ENCODE measurements at places on chromosomes 16 and 17.

DNA sequence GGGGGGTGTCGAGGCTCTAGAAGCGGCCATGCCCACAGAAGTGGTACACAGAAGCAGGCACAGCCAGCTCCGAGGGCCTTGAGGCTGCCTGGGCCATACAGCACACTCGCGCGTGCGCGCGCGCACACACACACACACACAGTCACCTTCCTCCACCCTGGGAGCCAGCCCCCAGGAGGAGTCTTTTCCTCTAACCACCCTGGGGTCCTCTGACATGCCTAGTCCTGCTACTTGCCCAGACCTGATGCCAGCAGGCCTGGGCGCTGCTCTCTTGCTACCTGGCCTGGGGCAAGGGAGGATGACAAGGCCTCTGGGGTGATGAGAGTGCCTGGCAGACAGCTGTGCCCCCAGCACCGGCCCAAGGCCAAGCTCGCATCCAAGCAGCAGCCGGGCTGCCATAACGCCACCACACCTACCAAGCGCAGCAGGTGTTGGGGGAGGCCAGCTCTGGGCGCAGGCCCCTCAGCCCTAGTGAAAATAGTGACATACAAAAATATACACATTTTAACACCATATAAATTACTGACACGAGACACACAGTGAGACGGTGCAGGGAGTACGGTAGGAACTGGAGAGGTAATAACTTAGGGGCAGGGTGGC, 41.1 kb downstream of the TSC2 start:
- no peak for DNase-seq

GRCh38 chr17:40824015-40824832, 1.8 kb upstream of the KRT10 start:
- DNase-seq: no peak

DNA sequence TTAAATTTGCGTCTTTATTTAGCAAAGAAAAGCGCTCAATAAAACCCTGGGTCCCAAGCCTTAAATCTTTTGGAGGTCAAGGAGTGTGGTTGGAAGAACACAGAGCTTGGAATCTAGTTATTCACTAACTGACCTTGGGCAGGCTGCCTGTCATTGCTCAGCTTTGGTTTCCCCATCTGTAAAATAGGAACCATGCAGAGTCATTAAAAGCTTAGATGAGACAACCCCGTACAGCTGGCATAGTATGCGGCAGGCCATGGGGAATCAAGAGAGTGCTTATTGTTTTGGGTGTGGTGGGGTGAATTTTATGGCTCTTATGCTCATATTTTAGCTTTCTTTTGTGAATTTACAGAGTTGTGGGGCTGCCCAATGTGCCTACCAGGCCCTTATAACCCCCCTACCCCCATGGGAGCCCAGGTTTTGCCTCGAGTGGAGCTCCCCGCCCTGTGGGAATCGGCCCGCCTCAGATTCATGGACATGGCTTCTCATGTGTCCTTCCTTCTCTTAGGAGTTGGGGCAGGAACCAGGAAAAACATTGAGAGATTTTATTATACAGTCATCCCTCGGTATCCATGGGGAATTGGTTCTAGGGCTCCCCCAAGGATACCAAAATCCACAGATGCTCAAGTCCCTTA, 113.5 kb downstream of the CLEC16A start:
- no peak for DNase-seq

DNA sequence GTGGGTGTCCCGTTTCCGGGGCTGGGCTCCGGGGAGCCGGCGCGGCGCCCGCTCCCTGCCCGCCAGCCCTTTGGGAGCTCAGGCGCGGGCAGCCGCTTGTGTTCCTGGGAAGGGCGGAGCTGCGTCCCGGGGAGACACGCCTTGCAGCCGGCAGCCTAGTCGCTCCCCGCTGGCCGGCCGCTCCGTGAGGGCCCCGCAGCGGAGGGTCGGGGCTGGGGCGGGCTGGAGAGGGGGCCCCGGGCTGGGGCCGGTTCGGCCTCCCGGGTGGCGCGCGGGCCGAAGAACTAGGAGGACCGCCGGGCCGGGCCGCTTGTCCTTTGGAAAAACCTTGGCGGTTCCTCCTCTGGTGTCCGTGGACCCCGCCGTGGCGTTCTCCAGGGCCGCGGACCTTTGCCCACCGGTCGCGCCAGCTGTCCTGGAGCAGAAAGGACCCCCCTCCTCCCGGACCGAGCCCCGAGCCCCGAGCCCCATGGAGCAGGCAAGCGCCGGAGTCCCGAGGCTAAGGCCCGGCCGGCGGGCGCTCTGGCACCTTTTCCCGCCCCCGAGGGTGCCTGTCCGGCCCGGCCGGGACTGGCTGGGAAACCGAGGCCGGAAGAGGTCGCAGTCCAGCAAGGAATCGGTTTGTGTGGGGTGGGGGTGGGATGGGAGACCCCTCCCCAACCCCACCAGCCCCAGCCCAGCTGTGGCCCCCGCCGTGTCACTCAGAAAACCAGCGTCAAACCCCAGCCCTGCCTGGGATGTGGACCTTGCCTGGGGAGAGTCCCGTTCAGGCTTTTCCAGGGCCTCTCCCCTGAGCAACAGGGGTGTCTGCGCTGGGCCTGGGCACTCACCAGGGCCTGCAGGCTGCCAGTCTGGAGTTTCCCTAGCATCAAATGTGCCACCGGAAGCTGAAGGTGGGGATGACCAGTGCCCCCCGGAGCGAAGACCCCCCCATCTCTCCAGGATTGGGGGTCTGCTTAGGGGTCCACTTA, 6.8 kb upstream of the TBC1D3B start:
- no peak for DNase-seq

DNA sequence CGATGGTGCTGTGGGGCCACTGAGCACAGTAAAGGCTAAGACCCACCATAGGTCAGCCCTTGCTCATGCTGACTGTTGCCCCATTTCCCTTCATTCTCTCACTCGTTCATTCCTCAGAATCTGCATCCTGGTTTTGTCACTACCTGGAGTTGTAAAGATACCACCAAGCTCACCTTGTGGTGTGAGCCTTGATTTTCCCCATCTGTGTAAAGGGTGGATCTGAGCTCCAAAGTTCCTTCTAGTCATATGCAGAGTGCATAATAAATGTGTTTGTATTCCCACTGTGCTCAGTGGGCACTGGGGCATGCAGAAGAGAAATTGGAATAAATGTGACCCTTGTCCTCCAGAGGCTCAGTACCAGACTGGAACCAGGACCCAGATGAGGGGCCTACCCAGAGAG, 35.2 kb upstream of the MEOX1 start:
- no peak for DNase-seq

DNA sequence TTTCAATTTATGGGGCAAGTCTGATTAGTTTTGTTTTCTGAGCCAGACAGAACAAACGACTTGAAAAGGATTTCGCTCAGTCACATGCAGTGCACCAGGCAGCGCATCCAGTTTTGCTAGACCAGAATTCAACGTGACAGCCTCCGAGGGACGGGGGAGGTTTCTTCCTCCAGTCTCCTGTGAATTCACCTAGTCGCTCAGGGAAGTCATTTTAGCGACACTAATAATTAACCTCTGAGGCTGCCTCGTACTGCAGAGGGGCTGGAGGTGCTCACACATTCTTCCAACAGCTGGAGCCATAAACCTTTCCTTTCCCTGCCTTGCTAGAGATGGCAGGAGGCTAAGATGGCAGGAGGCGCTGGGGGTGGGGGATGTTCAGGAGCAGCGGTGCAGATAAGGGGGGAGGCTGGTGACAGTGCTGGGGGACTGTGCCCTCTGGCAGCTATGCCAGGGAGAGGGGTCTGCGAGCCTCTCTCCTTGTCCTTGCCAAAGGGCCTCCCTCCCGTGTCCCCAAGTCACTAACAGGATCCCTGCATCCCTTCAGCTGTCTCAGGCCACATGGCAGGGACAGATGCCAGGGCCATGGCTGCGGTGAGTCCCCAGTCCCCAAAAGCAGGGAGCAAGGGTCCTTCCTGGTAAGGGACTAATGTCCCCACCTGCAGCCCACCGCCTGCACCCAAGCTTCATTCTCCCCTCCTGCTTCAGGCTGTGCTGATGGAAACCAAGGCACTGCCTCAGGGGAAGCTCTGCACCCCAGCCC, 24.0 kb downstream of the MXRA7 start:
- no peak for DNase-seq

DNA sequence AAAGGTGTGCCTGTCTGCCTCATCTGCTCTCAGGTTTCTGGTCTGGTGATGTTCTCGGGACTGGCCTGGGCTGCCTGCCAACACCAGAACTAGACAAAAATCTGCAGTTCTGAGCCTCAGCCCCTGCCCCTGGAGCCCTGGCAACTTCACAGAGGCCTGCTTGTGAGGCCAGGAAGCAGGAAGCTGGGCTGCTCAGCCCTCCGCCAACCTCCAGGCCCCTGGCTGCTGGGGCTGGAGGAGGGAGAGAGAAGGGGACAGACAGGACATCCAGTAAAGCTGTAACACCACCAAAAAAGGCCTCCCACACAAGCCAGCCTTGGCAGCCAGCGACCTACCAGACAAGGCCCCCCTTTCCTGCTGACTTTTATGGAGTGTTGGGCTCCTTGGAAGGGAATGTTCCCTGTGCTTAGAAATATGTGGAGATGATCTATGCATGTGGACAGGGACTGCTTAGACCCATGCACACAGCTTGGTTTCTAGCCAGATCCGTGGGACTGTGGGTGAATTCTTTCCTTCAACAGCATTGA, 157.6 kb downstream of the XYLT1 start:
- DNase-seq: no peak

- DNase-seq: peak; percentile 53
Measured at GRCh38 chr16:85554889-85555718, 58.0 kb upstream of the GSE1 start.

DNA sequence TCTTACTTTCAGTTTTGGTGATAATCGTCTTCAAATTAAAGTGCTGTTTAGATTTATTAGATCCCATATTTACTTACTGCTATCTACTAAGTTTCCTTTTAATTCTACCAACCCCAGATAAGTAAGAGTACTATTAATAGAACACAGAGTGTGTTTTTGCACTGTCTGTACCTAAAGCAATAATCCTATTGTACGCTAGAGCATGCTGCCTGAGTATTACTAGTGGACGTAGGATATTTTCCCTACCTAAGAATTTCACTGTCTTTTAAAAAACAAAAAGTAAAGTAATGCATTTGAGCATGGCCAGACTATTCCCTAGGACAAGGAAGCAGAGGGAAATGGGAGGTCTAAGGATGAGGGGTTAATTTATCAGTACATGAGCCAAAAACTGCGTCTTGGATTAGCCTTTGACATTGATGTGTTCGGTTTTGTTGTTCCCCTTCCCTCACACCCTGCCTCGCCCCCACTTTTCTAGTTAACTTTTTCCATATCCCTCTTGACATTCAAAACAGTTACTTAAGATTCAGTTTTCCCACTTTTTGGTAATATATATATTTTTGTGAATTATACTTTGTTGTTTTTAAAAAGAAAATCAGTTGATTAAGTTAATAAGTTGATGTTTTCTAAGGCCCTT, 56.8 kb downstream of the HLF start:
- no peak for DNase-seq

- no peak for DNase-seq
Measured at GRCh38 chr17:69820876-69821473, 254.1 kb upstream of the KCNJ16 start.

DNA sequence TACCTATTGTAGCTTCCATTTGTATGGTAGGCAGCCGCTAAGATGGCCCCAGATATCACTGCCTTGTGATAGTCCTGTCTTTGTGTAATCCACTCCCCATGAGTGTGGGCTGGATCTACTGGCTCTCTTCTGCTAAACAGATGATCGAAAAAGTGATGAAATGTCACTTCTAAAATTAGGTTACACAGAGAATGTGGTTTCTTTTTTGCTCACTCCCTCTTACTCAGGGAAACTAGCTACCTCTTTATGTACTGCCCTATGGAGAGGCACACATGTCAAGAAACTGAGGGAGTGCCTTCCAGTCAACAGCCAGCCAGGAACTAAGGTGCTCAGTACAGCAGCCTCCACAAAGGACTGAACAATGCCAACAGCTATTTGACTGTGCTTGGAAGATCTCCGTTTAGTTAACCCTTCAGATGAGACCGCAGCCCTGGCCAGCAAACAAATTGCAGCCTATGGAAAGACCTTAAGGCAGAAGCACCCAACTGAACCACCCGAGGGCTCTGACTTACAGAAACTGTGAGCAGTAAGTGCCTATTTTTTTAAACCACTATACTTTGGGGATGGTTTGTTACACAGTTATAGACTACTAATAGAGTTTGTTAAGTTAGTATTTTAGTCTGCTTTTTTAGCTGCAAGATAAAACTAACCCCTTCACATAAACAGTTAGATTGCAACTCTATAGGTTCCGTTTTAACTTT, 113.2 kb upstream of the MAF start:
- DNase-seq: no peak

DNA sequence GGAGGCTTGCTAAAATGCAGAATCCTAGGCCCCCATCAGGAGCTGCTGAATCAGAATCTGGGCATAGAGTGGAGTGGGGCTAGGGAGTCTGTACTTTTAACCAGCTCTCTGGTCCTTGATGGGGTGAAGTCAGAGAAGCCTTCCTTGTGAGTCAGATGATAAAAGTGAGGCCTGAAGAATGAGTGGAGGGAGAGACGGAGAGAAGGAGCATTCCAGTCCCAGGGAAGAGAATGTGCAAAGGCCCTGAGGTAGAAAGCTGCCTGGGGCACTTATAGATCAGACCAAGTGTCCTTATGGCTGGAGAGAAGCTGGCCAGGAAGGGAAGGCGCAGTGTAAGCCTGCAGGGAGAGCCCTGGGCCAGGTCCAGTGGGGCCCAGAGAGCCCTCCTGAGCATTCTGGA, 235.1 kb upstream of the NLRP1 start:
- no peak for DNase-seq

GRCh38 chr16:63925221-63925620, 1196.6 kb downstream of the CDH11 start:
- DNase-seq: no peak

GRCh38 chr16:69431948-69432468, 7.6 kb downstream of the CYB5B start:
- DNase-seq: no peak

DNA sequence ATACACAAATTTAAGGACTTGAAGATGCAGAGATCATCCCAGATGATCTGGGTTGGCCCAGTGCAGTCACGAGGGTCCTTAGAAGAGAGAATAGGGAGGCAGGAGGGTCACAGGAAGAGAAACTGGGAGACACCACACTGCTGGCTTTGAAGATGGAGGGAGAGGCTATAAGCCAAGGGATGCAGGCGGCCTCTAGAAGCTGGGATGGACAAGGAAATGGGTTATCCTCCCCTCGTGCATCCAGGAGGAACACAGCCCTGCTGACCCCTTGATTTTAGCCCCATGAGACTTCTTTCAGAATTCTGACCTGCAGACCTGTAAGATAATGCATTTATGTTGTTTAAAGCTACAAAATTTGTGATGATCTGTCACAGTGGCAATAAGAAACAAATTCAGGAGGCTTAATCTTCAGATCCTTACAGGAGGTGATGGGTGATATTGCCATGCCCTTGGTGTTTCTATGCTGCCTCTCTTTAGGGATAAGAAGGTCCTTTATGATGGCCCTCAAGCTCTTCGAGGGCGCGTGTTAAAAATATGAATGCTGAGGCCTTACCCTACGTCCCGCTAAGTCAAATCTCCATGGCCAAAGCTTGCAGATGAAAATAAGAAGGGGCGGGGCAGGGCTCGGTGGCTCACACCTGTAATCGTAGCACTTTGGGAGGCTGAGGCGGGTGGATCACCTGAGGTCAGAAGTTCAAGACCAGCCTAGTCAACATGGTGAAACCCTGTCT, 1.5 kb upstream of the PRM2 start:
- no peak for DNase-seq

Measured in stimulated activated CD4-positive, alpha-beta T cell treated with anti-CD3 and anti-CD28 coated beads, Interleukin-12 subunit alpha, Interleukin-12 subunit beta, amount 100 ng/mL, for 48 hours (primary cell).